CD14-positive monocyte (primary cell): ENCODE measurements at places on chromosomes 16 and 17.

DNA sequence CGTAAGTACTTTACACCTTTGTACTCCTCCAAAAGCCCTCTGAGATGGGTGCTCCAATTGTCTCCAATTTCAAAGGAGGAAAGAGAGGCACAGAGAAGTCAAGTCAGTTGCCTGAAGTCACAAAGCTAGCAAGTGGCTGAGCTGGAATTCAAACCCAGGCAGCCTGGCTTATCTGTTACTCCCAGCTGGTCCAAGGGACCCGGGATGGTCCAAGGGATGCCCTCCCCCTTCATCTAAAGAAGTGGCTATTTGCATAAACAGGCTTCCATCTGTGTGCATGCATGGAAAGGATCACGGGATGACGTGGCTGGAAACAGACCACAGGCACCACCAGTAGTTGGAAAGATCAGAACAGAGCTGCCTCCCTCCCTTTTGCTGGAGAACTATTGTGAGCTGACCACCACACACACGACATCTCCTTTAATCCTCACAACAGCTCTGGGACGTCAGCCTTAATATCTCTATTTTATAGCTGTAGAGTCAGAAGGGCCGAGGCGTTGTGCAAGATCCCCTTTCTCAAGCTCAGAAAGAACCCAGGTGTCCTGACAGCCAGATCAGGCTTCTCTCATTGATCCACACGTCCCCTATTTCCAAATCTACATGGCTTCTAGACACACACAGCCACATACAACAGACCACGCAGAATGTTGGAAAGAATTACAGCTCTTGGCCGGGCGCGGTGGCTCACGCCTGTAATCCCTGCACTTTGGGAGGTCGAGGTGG is 10.9 kb upstream of the COL1A1 start:
- no peak for DNase-seq

DNA sequence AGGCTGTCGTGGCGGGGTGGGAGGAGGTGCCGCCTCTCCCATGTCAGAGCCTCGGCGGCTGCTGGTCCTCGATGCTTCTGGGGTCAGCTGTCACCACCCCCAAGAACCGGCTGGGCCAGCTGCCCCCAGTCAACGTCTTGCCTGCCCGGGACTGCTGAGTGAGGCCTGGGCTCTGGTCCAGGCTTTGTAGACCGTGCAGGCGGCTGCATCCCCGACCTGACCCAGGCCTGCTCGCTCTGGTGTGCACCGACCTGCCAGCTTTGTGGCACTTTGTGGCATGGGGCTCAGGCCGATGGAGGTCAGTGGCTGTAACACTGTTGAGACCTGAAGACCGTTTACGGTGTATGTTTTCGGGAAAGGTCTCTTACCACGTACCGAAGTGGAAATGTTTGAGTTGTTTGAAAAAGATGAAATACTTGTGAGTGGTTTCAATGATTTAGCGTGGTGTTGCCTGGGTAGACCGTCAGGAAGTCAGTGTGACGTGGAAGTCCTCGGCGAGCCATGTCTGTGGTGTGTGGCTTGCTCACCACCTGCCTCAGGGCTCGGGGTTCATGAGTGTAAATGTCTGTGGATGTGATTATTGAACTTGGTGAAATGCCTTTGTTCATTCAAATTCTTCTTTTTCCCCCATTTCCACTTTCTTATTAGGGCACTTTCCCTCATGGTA is 53.2 kb upstream of the ZNF750 start:
- no peak for DNase-seq

DNA sequence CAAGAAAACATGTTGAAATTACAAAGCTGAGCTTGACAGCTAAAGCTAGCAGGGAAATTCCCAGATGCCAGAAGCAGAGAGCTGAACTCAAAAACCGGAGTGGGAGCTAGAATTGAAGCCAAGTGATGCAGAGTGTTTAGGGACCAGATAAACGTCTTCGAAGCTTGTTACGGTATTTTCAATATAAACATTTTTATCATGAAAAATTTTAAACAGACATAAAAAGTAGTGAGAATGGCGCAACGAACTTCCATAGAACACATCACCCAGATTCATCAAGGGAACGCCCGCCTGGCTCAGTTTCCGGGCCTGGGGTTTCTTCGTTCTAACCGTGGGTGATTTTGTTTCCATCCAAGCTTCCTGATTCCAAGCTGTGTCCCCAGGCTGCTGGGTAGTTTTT is 18.1 kb downstream of the SPNS2 start:
- DNase-seq, result no peak

GRCh38 chr16:46808997-46809396 is 22.0 kb downstream of the C16orf87 start:
- DNase-seq, result no peak

DNA sequence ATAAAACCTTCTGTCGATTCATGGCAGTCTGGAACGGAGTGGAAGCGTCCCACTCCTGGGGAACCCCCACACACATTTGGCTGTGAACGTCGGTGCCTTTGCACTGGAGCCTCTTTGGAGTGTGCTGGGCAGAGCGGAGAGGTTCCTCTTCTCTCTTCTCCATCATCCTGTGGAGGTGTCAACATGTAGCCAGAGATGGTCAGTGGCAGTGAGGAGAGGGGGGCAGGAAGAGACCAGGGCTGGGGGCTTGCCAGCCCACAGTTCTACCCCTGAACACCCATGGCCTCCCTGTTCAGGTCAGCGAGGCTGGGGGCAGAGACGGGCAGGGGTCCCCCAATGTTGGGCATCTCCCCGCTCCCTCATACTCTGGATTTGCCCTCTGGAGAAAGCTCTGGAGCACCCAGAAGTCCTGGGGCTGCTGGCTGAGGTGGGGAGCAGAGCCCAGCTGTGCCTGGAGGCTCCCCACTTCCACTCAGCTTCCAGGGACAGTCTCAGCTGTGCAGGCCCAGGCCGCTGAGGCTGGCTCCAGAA is 223.7 kb downstream of the SEC14L1 start:
- no peak for DNase-seq
